ENCODE measurements at places on chromosomes 12 and 14.

DNA sequence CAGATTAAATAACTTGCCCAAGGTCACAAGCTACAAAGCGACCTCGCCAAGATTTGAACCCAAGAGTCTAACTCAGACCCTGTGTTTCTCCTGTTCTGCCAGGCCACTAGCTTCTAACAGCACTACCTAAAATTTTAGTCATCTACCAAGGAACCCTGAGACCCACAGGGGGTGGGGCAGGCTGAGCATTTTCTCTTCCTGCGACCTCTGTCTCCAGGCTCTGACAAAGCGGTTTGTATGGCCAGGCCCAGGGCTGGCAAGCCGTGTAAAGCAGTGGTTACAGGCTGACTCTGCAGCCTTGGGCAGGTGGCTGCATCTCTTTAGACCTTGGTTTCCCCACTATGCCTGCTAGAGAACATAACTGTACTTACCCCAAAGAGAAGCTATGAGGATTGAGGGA lies 5.3 kb downstream of the VDR start:
- no peak for DNase-seq

GRCh38 chr12:52519826-52520662 lies at the start of gene KRT5:
Gene KRT5, minus strand, starts transcription at chr12:52520394. Its CDS starts 98 bp downstream, at chr12:52520296.
- no peak for DNase-seq

DNA sequence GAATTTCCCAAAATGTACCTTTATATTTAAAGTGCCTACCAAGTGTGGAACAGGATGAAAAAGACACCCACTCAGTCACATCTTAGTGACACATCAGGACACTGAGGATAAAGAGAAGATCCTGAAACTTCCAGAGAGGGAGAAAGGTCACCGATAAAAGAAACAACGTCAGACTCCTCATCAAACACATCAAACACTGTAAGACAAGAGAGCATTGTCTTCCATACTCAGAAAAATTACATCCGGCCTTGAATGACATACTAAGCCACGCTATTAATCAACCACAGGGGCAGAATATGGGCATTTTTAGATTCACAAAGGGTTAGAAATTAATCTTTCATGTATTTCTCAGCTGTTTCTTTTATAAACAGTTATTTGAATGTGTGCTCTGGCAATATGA lies 490.3 kb downstream of the APAF1 start:
- DNase-seq: no peak

DNA sequence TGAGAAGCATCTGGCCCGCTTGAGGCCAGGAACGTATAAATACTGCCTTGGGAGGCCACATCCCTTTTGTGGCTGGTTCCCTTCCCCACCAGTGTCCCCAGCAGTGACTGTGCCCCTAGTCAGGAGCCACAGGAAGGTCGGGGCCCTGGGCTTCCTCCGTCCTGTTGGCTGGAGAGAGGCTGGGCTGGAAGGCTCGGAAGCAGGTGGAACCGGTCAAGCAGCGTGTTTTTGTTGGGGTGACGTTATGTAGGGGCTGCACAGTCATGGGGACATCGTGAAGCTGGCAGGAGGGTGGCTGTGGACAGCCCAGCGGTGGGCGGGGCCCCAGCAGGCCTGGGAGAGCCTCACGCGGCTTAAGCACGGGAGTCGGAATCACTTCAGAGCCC lies 10.1 kb downstream of the XRCC3 start:
- DNase-seq: no peak

DNA sequence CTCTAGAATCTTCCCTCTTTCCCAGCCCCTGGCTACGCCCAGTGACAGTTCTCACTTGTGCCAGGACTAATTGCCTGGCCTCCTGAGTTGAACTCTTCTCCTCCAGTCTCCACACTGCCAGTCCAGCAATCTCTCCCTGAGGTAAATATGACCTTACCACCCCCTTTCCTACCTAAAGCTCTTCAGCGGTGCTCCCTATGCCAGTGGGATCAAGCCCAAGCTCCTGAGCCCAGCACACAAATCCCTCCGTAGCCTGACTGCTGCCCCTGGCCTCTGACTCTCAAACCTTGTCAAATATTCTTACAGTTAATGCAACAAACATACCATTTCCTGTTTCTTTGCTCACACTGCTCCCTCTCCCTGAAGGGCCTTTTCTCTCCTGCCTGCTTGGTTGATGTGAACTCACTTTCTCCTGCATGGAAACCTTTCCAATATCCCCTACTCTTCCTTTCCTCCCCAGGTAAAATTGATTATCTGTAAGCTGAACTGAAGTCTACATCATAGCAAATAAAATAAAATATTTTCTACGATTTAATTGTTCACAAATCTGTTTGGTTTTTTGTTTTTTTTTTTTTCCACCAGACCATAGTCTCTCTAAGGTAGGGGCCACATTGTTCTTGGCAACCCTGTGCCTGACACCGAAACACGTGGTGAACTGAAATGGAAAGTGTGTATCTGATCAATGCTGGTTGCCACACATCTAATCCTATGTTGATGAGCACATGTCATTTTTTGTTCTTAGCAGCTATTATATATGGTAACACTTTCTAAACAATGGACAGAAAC lies 147.5 kb downstream of the SLC38A6 start:
- DNase-seq: no peak

- no peak for DNase-seq
These were observed at the start of gene CLEC4A for GRCh38 chr12:8123124-8123912. Gene CLEC4A, plus strand, starts transcription at chr12:8123617. Its CDS starts 262 bp downstream, at chr12:8123879.

DNA sequence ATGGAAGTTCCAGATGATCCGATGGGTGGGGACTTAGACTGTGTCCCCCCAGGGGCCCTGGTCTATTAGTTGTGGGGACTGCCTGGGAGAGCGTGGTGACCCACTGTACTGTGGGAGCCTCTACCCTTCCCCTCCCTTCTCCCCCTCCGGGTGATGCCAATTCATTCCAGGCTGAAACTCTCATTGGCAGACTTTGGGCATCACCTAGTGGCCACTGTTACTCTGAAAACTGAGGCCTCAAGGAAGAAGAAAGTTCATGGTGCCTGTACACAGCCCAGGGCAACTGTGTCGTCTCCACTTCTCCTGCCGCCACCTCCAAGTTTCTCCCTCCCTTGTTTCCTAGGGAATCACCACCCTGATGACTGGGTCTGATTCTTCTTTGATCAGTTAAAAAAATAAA lies 173.6 kb upstream of the ALG10B start:
- DNase-seq: no peak

GRCh38 chr14:80352471-80352870 lies 141.2 kb upstream of the DIO2 start:
- DNase-seq: no peak

DNA sequence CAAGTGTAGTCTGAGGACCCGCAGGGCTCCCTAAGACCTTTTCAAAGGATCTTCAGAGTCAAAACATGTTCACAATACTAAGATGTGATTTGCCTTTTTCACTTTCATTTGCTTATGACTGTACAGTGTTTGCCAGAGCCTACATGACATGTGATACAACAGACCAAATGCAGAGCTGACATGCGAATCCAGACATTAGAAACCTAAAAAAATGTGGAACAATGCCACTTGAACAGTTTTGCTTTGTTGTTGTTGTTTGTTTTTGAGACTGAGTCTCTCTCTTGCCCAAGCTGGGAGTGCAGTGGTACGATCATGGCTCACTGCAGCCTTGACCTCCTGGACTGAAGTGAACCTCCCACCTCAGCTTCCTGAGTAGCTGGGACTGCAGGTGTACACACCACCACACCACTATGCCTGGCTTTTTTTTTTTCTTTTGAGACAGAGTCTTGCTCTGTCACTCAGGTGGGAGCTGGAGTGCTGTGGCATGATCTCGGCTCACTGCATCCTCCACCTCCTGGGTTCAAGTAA lies 5.3 kb upstream of the RAB35 start:
- DNase-seq: no peak

Measured in activated T-cell treated with anti-CD3 and anti-CD28 coated beads for 24 hours (primary cell).